MG63 (cell line): ENCODE measurements at places on chromosomes 16 and 17. TPM values are rescaled to one million over a fixed set of nuclear protein-coding genes. Genes with fewer than 3 reads are reported as not detected.
A peak's percentile ranks its signal among the peaks of the same experiment; 100 is the strongest.

- DNase-seq = no peak
Observed at GRCh38 chr17:17926840-17927449, 45.3 kb downstream of the TOM1L2 start.

DNA sequence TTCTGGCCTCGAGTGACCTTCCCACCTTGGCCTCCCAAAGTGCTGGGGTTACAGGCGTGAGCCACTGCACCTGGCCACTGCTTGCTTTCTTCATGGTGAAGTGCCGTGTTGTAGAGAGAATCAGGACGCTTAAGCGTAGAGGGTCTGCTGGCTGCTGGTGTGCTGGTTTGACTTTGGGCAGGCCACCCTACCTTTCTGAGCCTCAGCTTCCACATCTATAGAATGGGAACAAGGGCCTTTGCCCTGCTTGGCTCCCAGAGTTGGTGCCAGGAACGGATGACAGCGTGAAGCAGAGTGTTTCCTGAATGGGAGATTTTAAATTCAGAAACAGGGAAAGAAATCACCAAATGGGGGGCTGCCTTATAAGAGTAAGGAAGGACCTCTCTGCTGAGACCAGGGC lies 60.9 kb downstream of the NKD1 start:
- DNase-seq = no peak

DNA sequence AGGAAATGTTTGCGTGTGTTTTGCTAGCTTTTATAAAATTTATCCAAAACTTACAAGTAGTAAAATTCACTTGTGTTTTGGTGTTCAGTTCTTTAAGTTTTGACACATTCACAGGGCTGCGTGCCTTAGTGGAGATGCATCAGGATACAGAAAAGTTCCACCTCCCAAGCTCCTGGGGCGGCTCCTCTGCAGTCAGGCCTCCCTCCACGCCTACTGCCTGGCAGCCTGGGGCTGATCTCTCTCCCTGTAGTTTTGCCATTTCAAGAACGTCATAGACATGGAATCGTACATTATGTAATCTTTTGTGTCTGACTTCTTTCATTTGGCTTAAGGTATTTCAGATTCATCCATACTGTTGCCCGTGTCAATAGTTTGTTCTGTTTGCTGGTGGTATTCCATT lies 27.2 kb upstream of the IRF8 start:
- no peak for DNase-seq

DNA sequence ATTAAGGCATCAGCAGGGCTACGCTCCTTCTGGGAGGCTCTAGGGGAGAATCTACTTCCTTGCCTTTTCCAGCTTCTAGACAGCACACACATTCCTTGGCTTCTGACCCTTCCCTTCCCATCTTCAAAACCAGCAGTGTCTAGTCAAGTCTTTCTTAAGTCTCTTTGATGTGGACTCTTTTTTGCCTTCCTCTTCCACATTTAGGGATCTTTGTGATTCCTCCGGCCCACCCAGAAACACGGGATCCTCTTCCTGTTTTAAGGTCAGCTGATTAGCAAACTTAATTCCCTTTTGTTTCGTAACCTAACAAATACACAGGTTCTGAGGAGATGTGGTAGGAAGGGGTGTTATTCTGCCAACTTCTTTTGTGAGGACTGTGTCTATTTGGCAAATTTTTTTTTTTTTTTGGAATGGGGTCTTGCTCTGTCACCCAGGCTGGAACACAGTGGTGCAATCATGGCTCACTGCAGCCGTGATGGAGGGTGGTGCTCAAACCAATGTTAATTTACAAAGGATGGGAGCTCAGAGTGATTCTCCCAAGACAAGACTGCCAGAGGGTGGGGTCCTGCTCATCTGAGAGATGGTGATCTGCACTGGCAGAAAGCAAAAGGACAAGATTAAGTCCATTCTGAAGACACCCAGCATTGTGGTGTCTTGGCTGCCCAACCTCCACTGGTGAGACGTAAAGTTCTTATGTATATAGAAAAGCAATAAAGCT lies 14.7 kb downstream of the KNOP1 start:
- no peak for DNase-seq

GRCh38 chr16:56460101-56460500 lies 8.7 kb downstream of the OGFOD1 start:
- DNase-seq = no peak

DNA sequence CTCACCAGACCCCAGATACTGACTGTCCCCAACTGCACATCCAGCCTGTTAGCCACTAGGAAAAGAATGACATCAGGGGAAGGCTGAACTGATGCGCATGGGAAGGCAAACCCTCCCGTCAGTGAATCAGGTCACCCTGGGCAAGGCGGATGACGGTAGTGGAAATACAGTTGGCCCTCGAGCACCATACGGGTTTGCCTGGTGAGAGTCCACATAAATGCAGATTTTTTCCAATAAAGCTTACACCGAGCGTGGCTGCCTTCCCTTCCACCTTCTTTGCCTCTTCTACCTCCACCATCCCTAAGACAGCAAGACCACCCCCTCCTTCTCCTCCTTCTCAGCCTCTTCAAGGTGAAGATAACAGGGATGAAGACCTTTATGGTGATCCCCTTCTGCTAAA lies 236.1 kb upstream of the TNRC6C start:
- DNase-seq = no peak

DNA sequence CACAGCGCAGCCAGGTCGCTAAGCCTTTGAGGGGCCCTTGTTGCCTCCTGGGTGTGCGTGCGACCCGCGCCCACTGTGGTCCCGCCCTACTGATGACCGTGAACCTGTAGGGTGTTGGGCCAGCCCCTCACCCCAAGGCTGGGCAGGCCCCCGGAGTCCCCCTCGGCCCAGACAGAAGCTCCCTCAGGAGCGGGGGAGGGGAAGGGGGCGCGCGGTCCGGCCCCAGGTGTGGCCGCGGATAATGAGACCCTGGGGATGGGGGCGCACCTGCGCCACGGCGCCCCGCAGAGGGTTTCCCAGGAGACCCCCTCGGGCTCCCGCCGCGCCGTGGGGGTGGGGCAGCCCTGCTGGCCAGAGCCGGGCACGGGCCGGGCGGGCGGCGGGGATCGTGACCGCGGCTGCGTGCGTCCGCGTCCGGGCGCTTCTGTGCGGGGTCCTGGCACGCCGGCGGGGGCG lies 358 bp upstream of the ARHGDIG start:
- no peak for DNase-seq

GRCh38 chr17:37605813-37606505 lies 3.3 kb downstream of the SYNRG start:
- no peak for DNase-seq

- no peak for DNase-seq
Observed at GRCh38 chr17:30570596-30571265, 93.5 kb downstream of the GOSR1 start.

- DNase-seq = no peak
Observed at GRCh38 chr17:8419305-8419704, 16.4 kb upstream of the NDEL1 start.

DNA sequence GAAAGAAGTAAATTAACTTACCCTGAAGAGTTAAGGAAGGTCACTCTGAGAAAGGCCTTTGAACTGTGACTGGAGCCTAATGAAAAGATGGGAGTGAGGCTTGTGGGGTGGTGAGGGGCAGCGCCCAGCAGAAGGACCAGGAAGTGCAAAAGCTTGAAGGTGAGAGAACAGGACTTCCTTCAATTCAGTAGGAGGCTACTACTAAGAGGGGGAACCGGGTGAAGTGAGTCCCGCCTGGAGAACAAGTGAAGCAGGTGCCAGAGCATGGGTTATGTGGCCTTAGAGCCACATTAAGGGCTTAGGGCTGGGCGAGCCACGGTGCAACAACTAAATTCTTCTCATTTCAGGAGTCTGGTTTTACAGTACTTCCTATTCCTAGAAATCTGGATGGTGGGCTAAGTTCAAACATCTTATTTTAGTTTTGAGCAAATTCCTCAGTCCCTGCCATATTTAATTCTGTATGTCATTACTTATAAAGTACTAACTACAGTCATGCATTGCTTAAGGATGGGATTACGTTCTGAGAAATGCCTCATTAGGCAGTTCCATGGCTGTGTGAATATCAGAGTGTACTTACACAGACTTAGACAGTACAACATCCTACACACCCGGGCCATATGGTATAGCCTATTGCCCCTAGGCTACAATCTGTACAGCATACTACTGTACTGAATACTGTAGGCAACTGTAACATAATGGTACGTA lies 5.1 kb downstream of the CFAP20 start:
- no peak for DNase-seq

DNA sequence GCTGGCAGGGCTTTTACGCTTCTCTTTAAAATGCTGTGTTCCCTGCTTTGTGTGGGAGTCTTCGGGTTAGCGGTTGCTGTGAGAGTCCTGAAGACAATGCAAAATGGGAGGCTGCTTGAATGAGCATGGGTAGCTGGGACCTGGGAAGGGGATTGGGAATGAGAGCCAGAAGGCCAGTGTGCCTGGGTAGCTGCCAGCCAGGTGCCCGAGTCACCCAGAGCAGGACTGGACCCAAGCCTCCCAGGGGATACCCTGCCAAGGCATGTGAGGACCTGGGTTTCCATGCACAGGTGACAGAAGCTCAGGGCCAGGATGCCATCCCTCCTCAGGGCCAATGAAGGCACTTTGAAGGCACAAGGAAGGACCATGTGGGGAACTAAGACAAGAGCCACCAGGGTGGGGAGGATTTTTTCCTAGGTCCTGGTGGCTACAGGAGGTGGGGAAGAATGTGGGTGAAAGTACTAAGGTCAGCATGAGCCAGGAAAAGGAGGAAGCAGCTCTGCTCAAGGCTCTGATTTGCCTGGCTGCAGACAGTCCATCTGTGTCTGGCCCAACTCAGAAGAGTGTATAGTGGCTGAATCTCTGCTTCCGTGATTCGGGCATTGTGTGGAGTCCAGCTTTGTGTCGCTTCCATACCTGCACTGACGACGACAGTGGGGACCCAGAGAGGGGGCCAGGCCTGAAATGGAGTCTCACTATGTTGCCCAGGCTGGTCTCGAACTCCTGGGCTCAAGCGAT lies 20.5 kb downstream of the TMEM94 start:
- DNase-seq = no peak

GRCh38 chr17:6534846-6535514 lies 21.4 kb downstream of the PITPNM3 start:
- DNase-seq = no peak

DNA sequence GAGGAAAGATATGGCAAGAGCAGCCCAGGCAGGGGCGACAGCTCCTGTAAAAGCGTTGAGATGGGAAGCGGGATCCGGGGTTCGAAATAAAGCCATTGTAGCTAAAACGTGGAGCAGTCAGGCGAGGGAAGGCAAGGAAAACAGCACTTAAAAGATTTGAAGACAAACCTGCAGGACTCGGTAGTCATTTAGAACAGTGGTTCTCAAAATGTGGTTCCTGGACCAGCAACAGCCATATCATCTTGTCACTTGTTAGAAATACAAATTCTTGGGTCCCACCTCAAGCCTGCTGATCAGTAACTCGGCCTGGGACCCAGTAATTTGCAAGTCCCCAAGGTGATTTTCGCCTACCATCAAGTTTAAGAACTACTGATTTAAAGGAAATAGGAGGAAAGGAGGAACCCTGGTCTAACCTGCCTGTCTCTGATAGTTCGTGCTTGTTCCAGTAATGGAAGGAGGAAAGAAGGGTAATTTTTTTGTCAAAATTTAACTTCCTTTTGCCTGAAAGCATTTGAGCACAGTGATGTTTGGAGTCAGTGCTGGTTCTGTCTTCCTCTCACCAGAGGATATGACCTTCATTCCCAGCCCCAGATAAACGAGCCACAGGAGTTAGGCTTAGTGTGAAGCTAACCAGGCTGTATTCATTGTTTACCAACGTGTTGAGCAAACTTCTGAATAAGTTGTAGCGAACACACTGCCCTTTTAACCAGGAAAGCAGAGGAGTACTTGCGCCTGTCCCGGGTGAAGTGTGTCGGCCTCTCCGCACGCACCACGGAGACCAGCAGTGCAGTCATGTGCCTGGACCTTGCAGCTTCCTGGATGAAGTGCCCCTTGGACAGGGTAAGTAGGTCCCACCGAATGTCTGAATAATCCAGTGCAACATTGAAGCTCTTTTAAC lies 1.1 kb downstream of the ORC6 start:
- DNase-seq = peak; percentile 36

- DNase-seq = no peak
Observed at GRCh38 chr17:70123193-70123592, 46.1 kb upstream of the KCNJ2 start.

DNA sequence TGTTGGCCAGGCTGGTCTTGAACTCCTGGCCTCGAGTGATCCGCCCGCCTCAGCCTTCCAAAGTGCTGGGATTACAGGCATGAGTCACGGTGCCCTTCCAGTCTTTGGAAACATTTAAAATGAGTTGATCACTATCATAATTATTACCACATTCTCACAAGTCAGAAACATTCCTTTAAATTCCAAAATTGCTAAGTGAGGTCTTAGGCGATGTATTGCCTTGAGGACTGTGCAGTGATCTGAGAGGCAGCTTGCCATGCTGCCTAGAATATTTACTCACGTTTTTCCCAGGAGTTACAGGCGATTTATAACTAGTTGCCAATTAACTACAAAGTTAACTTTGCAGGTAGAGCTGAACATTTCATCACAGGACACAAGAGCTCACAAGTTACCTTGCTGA lies 5.7 kb upstream of the ATXN1L start:
- DNase-seq = no peak

- peak; percentile 53 for DNase-seq
Observed at GRCh38 chr17:43366891-43367736, 31.7 kb upstream of the ARL4D start.

GRCh38 chr16:6656760-6657159 lies 675.9 kb upstream of the RBFOX1 start:
- DNase-seq = no peak

DNA sequence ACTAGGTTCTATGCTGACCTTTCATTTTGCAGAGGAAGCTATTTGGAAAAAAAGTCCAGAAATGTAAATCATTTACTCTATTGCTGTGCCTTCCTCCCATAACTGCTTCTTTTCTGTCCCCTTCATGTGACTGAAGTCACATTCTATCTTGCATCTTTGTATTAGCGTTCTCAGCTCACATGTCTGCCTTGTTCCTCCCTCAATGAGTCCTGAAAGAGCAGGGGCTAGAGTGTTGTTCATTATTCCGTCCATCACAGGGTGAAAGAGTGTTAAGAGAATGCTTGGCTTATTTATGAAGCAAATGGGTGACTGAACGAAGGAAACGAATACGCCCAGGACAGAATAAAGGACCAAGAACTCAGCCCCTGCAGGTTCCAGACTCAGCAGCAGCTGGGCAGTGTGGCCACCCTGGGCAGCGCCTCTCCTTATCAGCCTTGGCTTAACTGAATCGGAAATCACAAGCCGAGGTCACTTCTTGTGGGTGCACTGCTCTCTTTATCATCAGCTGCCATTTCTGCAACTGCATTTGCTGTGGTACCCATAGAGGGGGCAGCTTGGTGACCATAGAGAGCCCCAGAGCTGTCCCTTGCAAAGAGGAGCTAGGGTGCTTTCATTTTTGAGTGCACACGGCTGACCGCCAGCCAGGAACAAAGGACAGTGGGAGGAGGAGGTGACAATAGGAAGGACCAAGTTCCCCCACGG lies 1.8 kb upstream of the PIK3R6 start:
- no peak for DNase-seq

CBLN1 gene
- total RNA-seq = not detected in 2 replicates

CCDC144A gene
- 0.02 and 0.26 TPM in 2 replicates for total RNA-seq

GJC1 gene
- total RNA-seq = 15.4 and 60.0 TPM in 2 replicates

CWC25 gene
- total RNA-seq = 19.2 and 21.3 TPM in 2 replicates

CDC27 gene
- 117 and 128 TPM in 2 replicates for total RNA-seq

TOM1L1 gene
- total RNA-seq = 13.9 and 46.3 TPM in 2 replicates

ZNF500 gene
- total RNA-seq = 10.4 and 13.3 TPM in 2 replicates

C17orf78 gene
- not detected in 2 replicates for total RNA-seq

SREBF1 gene
- 36.0 and 59.3 TPM in 2 replicates for total RNA-seq
